ENCODE measurements at places on chromosomes 5 and 9.

- DNase-seq, result no peak
These were observed 15.6 kb upstream of the IL12B start for GRCh38 chr5:159345861-159346260.

DNA sequence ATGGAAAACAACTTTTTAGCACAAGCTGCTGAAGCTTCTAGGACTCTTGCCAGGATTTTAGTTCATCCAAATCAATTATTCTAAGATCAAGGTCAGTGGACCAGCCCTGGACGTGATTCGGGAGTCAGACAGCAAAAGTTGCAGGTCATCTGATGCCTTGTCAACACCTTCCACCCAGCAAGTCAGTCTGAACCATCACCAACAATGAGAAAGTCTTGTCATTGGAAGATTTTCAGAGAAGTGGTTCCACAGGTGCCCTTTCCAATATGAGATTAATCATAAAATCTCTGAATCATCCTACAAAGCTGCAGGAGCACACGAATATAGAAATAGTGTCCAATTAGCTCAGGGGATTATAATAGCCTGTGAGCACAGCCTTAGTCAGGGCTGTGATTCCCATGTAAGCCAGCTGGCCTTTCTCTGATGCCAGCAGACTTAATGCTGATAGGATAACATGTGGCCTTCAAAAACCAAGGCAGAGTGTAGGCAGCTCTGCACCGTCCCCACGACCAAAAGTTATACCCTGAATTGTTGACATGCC lies 445.0 kb upstream of the TRPC7 start:
- no peak for DNase-seq

DNA sequence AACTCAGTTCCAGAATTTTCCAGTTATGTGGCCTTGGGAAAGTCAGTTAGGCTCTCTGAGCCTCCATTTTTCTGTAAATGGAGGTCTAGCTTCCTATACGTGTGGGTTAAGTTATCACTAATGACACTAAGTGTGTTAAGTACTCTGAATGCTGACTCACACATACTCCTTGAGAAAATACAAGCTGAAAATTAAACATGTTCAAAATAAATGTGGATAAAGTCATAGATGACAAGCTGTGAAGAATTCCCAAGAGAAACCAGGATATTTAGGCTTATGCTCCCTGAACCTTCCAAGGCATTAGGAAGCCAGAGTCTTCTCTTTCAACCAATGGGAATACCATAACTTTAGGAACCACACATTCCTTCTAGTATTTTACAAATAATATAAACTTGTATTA lies 58.1 kb downstream of the ABCA1 start:
- DNase-seq, result no peak

DNA sequence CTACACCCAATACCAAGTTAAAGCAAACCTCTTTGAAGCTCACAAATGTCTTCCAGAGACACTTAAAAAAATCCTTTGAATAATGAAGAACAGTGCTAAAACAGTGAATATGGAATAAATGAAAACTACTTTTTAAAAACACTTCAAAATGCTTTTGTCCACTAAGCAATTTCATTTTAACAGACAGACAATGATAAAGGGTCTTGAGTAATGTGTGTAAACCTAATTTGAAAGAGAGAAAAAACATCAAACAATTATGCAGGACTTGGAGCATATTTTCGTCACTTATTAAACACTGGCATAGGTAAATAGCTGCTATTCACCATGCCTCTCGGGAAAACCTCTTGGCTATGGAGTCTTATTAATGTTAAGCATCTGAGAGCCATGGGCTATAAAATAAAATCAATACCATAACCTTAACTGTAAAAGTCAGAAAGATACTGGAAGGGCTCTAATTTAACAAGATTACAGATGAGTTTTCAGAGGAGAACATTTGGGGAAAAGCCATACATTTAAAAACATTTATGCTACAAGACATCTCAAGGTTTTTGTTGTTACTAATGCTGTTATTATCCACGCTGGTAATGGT lies 177.8 kb downstream of the NFIB start:
- DNase-seq, result no peak

DNA sequence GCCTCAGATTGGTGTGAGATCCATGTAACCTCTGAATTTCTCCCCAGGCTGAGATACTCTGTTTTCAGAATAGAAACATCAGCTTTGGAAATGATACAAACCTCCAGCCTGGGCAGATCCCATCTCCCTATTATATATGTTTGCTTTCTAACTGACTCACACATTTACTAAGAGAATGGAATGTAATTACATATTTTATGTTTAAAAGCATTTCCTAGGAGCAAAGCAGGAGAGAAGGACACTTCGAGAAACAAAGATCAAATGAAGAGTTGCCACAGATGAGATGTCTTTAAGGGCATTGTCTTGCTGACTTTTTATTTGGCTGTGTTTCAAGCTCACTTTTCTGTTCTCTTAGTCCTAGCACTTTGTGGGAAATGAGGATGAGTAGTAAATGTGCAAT lies 96.3 kb downstream of the CDH18 start:
- DNase-seq, result no peak

DNA sequence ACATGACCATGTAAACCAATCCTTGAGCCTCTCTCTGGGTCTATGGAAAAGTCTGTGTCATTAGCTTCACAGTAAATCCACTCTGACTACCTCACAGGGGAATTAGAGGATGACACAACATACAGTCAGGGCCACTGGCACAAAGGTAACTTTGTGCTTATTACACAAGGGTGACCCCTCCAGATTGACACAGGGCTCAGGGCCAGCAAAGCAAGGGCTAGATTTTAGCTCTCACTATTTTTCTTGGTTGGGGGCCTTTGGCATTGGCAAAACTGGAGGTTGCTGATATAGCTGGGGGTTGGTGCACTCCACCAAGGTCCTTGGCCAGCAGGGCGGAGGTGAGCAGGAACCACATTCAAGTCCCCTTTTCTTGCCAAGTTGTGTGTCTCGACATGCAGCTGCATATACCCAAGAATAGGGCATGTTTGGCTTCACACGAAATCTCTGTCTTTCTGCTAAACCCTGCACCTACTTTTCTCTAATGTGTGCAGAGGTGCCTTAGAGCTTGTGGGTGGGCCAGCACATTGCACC lies 15.2 kb upstream of the OSMR start:
- no peak for DNase-seq

DNA sequence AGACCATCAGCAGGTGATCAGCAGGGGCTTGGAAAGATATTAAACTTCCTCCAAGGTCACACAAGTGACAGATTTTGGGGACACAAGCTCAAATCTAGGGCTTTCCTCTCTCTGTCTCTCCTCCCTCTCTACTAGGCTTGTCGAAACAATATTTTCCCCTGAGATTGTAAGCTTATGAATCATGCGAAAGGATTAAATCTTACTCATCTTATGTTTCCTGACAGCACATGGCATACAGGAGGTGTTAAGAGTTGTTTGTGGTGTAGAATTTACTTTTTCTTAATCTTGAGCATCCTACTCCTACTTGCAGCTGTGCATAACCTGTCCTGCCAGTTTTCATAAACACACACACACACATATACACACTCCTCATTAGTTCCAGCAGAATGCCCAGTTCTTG lies 186.3 kb downstream of the MARCHF11 start:
- no peak for DNase-seq
